T follicular helper cell (primary cell): ENCODE measurements at places on chromosomes 2 and 18.

- DNase-seq: no peak
These were observed 9.0 kb upstream of the HAAO start for GRCh38 chr2:42801381-42801780.

GRCh38 chr18:73768043-73768442, 379.6 kb downstream of the FBXO15 start:
- no peak for DNase-seq

DNA sequence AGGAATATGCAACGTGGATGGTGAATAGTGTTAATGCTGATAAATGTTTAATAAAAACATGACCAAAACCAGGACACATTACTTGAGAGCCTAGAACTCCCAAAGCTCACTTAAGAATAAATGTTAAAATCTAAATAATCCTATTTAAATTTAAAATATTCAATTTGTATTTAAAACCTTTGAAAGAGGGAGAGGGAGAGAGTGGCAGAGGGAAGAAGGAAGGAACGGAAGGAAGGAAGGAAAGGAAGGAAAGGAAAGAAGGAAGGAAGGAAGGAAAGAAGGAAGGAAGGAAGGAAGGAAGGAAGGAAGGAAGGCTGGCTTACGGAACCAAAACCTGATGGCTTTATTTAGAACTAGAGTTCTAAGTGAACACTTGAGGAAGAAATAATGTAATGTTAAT, 324.1 kb upstream of the SYT4 start:
- no peak for DNase-seq

DNA sequence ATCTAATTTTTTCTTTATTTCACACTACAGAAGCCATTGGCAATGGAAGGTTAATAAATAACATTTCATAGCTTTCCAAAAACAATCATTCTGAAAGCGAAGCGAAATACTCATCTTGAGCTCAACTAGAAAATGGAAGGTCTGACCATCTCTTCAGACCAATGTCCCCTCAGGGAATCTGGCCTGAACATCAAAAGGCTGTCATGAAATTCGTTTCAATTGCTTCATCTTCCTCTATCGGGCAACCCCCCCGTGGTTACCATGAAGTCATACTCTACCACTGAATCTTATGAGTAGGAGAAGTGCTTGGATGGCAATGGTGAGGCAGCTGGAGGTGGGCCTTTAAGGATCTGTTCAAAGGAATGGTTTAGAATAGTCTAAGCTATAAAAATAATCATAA, 22.9 kb upstream of the CYTIP start:
- DNase-seq: no peak

- no peak for DNase-seq
These were observed 10.6 kb upstream of the ATG16L1 start for GRCh38 chr2:233240897-233241296.
